ENCODE measurements at places on chromosomes 6 and 20.
A peak's percentile ranks its signal among the peaks of the same experiment; 100 is the strongest.

- no peak for DNase-seq
These were observed 43.8 kb downstream of the ERMARD start for GRCh38 chr6:169795196-169795595.

GRCh38 chr20:61964675-61965605, 100.7 kb downstream of the TAF4 start:
- DNase-seq, result no peak

DNA sequence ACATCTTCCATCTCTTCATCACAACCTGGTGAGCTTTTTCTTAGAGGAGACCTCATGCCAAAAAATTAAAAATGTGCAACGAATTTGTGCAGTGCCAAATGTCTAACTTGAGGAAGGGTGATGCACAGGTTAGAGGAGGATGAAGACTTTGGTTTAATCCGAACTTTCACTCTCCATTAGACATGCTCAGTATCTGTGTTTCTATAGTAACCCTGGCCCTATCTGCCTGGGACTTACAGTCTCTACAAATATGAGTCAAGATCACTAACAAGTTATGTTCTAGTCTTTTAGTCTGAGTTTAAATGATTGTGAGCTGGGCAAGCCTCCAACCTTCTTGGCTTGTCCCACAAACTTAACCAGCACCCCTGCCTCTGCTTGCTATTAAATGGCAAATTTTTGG, 377.0 kb downstream of the BMP2 start:
- no peak for DNase-seq

DNA sequence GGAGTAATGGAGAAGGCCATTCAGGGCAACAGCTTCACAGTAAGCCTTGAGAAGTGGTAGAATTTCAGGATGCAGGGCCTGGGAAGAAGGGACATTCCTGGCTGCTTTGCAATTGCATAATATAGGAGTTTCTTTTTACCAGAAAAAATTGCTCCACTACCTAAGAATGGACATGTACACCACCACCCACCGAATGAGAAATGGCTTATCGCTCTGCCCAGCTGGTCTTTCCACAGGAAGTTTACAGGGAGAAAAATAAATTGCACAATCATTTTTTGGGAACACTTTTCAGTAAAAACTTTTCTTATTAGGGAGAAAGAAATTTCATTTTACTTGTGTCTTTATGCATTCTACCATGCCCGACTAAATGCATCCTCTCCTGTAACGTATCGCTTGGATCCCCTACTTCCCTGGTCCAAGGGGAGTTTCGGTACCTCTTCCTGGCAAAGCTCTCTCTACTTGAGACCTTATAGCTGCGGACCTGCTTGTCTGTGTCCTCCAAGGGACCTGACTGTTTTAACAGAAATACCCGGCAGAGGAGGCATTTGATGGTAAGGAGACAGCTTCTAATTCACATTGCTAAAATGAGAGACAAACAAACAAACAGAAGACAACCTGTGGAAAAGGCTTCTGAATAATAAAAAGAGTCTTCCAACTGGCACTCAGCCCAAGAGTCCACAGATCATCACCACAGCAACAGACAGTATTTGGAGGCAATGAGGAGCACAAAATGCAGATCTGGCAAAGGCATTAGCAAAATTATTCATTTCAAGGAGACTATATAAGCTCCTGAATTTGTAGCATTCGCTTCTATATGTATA, 54.2 kb downstream of the MAP3K5 start:
- DNase-seq, result no peak

DNA sequence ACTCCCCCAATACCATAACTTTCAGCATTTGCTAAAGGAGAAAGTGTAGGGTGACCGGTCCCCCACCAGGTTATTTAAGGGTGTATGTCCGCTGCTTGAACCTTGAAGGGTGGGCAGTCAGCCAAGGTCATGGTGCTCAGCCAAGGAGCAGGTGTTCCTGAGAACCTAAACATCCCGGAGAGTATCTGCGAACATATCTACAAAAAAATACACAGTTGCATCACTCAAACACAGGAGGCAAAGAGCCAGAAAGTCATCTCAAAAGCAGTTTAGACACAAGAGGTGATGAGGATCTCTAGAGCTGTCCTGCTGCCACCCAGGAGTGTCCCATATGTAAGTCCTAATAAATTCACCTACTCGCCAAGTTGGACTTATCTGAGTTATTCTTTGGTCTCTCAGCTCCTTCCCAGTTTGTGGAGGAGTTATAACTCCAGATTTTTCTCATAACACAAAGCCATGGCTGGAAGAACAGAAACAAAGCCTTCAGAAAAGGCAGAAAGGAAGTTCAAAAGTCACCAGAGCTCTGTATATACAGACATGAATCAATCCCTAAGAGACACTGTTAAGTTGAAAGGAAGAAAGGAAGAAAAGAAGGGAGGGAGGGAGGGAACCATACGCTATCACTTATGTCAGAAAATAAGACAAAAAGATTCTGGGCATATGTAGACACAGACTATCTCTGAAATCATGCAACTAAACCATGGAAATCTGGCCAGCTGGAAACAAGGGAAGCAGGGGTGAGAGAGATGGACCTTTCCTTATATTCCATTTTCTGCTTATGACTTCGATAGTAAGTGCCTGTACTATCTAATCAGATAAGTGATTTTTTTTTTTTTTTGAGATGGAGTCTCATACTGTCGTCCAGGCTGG, 11.3 kb downstream of the MBOAT1 start:
- DNase-seq, result no peak

DNA sequence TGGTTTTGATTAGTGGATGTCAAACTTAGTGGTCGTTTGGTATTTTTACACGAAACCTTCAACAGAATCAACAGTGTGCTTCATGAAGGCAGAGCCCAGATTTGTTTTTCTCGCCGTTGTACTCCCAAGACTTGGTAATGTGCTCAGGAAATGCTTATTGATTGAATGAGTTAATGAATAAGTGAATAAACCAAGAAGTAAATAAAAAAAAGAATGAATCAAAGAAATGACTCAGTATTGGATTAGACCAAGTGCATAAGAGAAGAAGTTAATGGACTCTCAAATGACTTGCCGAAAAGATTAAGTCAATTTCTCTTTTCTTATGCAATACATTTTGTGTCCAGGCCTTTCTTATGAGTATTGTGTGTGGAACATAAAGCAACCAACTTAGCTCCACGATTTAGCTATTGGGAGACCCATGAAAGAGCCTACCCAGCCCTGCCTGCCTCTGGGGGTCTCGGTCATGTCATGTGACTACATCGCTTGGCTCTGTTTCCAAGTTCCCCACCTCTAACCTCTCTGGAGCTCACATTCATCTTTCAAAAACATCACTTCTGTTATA, 10.6 kb upstream of the FUCA2 start:
- DNase-seq, result no peak

GRCh38 chr6:75493400-75494064, at the start of gene FILIP1:
Gene FILIP1, minus strand, starts transcription at chr6:75493800. Its CDS starts 78,828 bp downstream, at chr6:75414972.
- no peak for DNase-seq

DNA sequence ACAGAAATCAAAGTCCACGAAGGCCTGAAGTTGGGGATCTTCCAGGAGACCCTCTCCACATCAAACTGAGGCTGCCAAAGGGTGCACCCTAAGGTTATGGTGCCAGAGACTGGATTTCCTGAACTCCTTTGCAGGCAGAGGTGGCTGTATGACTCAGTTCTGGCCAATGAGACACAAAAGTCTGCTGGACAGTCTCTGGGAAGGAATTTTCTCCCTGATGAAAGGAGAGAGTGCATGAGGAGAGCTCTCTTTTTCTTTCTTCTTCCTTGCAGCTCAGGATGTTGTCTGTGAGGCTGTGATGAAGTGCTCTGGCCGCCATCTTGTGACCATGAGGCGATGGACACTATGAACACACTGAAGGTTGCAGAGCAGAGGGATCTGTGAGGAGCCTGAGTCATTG, 85.2 kb downstream of the MDGA1 start:
- no peak for DNase-seq

DNA sequence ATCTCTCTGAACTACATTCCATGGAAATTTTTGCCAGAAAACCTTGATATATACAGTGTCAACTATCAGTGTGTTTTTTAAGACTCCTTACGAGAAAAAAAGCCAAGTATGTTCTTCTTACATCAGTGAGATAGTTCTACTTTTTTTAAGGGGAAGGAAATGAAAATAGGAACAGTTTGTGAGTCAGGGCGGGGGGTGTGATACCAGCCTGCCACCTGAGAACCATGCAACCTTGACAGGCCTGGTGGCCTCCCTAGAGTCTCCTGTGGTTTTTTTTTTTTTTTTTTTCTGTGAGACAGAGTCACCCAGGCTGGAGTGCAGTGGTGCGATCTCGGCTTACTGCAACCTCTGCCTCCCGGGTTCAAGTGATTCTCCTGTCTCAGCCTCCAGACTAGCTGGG, 96.3 kb upstream of the GCM1 start:
- DNase-seq, result no peak

- no peak for DNase-seq
These were observed 89.7 kb upstream of the QKI start for GRCh38 chr6:163324688-163325389.

GRCh38 chr6:44167567-44167966, 8.9 kb downstream of the CAPN11 start:
- DNase-seq, result no peak

GRCh38 chr6:11363881-11364576, 131.6 kb upstream of the NEDD9 start:
- peak; percentile 48 for DNase-seq

DNA sequence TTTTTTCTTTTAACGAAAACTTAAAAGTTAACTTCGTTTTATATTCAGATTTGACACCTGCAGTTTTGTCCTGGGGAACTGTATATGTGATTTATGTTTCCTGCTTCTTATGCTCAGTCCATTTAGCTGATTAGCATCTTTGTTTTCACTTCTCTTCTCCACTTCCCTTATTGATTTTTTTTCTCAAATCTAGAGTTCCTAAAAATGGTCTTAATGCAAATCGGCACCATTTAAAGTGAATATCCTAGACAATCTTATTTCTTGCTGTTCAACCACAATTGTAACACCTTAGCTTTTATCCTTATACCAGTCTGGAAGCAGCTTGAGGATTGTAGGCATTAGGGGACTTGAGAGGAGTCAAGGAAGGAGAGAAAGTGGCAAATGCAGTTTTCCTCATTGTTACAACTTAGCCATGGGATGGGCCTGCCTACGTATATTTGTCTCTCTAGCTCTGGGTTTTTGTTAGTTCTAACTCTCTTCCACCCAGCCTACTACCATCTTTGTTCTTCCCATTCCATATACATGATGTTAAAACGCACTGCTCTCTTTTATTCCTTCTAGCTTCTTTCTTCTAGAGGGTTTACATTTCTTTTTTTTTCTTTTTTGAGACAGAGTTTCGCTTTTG, 8.5 kb downstream of the QRSL1 start:
- DNase-seq, result no peak

DNA sequence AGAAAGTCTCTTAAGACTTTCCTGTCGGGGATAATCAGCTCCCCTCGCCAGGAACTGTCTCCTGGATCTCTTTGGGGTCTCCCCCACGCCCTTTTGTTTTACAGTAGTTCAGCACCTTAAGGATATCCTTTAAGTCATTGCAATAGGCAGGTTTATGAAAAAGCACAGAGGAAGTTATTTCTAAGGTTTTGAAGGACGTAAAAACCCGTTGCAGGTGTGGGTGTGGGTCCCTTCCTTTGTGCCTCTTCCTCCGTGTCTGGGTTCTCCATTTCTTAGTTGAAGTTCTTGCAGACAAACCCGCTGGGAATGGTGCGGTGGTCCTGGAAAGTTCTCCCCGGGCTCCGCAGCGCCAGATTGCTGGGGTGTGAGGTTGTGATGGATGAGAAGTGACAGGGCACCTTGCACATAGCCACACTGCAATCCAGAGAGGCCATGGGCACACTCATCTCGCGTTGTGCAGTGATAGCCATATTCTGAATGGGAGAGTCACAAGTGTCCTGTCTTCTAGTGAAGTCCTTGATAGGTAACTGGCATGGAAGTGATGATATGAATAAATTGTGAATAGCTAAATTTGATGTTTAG, 65.2 kb downstream of the GTF2H5 start:
- no peak for DNase-seq

- no peak for DNase-seq
These were observed 805.8 kb upstream of the GJE1 start for GRCh38 chr6:141326925-141327324.

DNA sequence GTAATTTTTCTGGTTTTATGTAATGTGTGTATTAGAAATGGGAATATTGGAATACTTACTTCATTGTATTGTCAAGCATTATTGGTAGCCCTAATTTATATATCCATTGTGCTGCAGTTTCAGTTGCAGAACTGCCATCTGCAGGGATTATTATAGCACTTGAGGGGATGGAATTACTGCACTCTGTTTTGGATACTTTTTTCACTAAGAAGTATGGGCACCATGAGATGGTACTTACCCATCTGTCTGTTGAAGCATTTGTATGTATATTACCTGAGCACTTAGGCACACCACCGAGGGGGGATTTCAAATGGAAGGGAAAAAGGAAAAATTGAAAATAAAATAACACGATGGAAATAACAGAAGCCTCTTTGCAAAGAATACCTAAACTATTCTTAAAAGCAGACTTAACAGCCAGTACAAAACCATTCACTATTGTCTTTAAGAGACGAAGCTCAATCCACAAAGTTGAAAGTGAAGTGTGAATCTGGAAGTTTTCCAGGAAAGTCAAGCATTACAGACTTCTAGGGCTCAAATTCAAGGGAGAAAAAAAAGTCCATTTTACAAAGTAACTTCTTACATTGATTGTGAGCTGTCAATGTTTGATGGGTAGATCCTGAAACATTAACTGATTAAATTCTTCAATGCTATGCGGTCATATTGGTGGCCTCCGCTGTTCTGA, 318.7 kb downstream of the SOX4 start:
- no peak for DNase-seq

- no peak for DNase-seq
These were observed 286.2 kb downstream of the THBS2 start for GRCh38 chr6:168967281-168967925.

GRCh38 chr6:1885576-1886011, 275.9 kb downstream of the FOXC1 start:
- no peak for DNase-seq

GRCh38 chr6:45433533-45434380, 56.0 kb upstream of the SUPT3H start:
- DNase-seq, result no peak

GRCh38 chr6:78483553-78484197, 383.7 kb upstream of the IRAK1BP1 start:
- DNase-seq, result no peak

- DNase-seq, result no peak
These were observed 975 bp upstream of the TFAP2A start for GRCh38 chr6:10415617-10416480.

DNA sequence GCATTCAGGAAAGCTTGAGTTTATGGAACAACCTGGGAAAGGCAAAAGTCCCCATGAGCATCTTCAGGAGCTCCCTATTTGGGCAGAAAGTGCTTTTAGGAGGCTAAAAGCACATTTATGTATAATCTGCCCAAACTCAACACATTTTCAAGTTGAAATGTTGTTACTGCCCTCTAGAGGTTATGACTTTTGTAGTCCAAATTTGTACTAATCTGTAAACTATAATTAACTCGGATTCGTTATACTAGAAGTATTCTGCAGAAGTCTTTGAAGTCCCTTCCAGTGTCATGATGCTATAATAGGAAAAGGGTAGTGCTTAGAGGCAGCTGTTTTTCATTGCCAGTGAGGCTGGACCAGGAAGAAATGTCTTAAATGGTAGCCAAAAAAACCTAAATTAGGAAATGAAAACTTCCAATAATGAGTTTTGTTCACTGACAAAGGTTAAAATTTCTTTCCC, 44.8 kb upstream of the EMILIN3 start:
- no peak for DNase-seq
